Activated CD4-positive, alpha-beta T cell treated with anti-CD3 and anti-CD28 coated beads for 36 hours (primary cell): ENCODE measurements at places on chromosomes 1 and 21. TPM values are rescaled to one million over a fixed set of nuclear protein-coding genes. Genes with fewer than 3 reads are reported as not detected.

DNA sequence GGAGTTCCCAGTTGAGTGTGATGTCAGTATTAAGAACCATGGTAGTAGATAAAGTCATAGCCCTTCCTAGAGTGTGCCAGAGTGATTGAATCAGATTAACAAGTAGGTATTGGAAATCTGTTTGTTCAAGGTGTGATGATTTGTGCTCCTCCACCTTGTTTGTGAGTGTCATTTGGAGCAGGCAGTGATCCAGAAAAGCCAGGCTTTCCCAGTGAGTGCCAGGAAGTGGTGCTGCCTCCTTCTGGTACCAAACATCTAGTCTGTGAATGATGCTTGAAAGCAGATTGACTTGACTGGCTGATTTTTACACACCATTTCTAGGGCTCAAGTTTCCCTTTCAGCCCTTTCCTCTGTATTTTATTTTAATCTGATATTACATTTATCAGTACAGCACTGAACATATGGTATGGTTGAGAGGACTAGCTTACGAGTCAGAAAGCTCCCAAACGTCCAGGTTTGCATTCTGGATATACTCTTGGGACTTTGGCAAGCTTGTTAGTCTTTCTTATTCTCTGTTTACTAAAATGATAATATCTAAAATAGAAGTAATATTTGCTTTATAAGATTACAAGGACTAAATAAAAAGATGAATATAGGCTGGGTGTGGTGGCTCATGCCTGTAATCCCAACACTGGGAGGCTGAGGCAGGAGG is 100.7 kb downstream of the PATJ start:
- no peaks in the 10 kb centered on the region for H3K4me1 ChIP-seq
- no peaks in the 10 kb centered on the region for H3K27me3 ChIP-seq
- H3K36me3 ChIP-seq = no peaks in the 10 kb centered on the region
- no peak overlapping the region for H3K4me3 ChIP-seq

- no peak overlapping the region for H3K27ac ChIP-seq
- no peak for DNase-seq
- no peaks in the 10 kb centered on the region for H3K36me3 ChIP-seq
- H3K27me3 ChIP-seq = no peaks in the 10 kb centered on the region
- no peak overlapping the region for H3K4me3 ChIP-seq
These were observed 18.1 kb upstream of the IRF2BP2 start for GRCh38 chr1:234628089-234628488.

- no peak overlapping the region for H3K27ac ChIP-seq
- H3K27me3 ChIP-seq = no peaks in the 10 kb centered on the region
These were observed 534.3 kb upstream of the OLFM3 start for GRCh38 chr1:102531036-102531435.

DNA sequence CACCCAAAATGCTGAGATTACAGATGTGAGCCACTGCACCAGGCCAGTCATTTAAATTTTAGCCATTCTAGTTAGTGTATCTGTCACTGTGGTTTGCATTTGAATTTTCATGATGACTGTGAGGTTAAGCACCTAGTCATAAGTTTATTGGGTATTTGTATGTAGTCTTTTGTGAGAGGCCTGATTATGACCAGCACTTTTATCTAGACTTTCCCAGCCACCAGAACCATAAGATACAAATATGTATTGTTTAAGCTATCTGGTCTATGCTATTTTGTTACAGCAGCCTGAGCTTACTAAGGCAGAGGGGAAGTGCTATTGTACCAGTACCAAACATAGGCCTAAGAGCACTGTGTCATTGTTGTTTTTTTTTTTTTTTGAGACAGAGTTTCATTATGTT is 19.9 kb upstream of the DNAJC6 start:
- DNase-seq = no peak
- H3K27ac ChIP-seq = no peak overlapping the region
- H3K4me3 ChIP-seq = no peak overlapping the region
- no peaks in the 10 kb centered on the region for H3K27me3 ChIP-seq
- H3K4me1 ChIP-seq = no peaks in the 10 kb centered on the region

DNA sequence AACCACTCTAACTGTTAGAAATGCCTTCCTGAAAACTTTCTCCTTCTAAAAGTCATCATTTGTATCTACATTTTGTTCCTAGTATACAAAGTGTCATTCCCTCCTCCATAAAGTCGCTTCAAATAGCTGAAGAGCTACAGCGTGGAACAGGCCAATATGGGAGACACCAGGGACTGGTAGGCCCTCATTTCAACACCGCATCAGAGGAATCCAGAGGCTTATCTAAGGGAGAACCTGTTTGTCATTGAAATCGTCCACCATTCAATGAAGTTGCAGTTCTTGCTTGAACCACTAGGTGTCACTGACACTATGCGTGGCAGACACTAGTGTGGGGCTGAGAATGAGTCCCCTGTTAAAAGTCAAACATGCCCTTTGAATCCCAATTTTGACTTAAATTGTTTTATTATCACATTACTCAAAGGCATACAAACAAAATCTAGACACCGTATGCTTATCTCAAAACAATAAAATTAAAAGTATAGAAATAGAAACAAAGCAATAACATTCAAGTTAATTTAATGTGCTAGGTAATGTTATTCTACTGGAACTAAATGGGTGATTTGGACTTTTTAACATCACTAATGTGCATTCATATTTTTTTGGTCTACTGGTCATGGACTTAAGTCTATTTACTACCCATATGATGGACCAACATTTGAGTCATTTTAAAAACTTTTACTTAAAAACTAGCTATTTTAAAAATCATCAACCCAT is 182.3 kb downstream of the FCRL5 start:
- H3K4me3 ChIP-seq = no peak overlapping the region
- no peaks in the 10 kb centered on the region for H3K4me1 ChIP-seq
- no peak overlapping the region for H3K27ac ChIP-seq
- H3K27me3 ChIP-seq = peaks cover 4% of the 10 kb centered on the region

GRCh38 chr1:247385283-247385682 is 30.7 kb upstream of the NLRP3 start:
- H3K27me3 ChIP-seq = peaks cover 16% of the 10 kb centered on the region
- H3K4me1 ChIP-seq = peaks cover 27% of the 10 kb centered on the region
- H3K36me3 ChIP-seq = no peaks in the 10 kb centered on the region
- no peak overlapping the region for H3K4me3 ChIP-seq

DNA sequence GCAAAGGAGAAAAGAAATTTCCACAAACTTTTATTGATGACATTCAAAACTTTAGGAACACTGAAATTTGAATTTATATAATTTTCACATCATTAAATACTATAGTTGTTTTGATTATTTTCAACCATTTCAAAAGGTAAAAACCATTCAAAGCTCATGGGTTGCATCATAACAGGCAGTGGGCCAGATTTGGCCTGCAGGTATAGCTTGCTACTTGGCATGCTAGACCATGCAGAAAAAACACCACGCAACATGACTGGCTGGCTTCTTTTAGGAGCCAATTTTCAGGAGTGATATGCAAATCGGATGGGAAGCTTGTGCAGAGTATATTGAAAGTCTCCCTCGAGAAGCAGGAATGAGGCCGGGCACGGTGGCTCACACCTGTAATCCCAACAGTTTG is 144.8 kb downstream of the GLUL start:
- H3K36me3 ChIP-seq = no peaks in the 10 kb centered on the region
- no peak overlapping the region for H3K27ac ChIP-seq
- no peak for DNase-seq
- H3K4me1 ChIP-seq = peaks cover 22% of the 10 kb centered on the region

GRCh38 chr1:202438393-202439174 is 90.1 kb downstream of the PPP1R12B start:
- no peak for DNase-seq
- H3K27me3 ChIP-seq = no peaks in the 10 kb centered on the region
- H3K36me3 ChIP-seq = peaks cover 2% of the 10 kb centered on the region
- no peaks in the 10 kb centered on the region for H3K4me1 ChIP-seq

- no peak for DNase-seq
- no peaks in the 10 kb centered on the region for H3K4me1 ChIP-seq
- no peaks in the 10 kb centered on the region for H3K27me3 ChIP-seq
- H3K36me3 ChIP-seq = no peaks in the 10 kb centered on the region
These were observed 556.2 kb upstream of the TMPRSS15 start for GRCh38 chr21:18959817-18960216.

- no peaks in the 10 kb centered on the region for H3K27me3 ChIP-seq
- H3K4me1 ChIP-seq = peaks cover 17% of the 10 kb centered on the region
- no peak overlapping the region for H3K4me3 ChIP-seq
- no peak overlapping the region for H3K27ac ChIP-seq
- DNase-seq = no peak
- no peaks in the 10 kb centered on the region for H3K36me3 ChIP-seq
These were observed 55.8 kb downstream of the MAP3K7CL start for GRCh38 chr21:29186246-29186645.

- peaks cover 10% of the 10 kb centered on the region for H3K4me1 ChIP-seq
- no peak overlapping the region for H3K4me3 ChIP-seq
- no peak for DNase-seq
These were observed 501 bp upstream of the DNAJC6 start for GRCh38 chr1:65308781-65309303.

GRCh38 chr1:228457396-228458176 is 29.6 kb upstream of the RNF187 start:
- H3K4me3 ChIP-seq = peak overlapping the region; percentile 88
- no peaks in the 10 kb centered on the region for H3K27me3 ChIP-seq
- H3K36me3 ChIP-seq = peaks cover 12% of the 10 kb centered on the region
- H3K4me1 ChIP-seq = peaks cover 30% of the 10 kb centered on the region
- peak overlapping the region; percentile 96 for H3K27ac ChIP-seq

DNA sequence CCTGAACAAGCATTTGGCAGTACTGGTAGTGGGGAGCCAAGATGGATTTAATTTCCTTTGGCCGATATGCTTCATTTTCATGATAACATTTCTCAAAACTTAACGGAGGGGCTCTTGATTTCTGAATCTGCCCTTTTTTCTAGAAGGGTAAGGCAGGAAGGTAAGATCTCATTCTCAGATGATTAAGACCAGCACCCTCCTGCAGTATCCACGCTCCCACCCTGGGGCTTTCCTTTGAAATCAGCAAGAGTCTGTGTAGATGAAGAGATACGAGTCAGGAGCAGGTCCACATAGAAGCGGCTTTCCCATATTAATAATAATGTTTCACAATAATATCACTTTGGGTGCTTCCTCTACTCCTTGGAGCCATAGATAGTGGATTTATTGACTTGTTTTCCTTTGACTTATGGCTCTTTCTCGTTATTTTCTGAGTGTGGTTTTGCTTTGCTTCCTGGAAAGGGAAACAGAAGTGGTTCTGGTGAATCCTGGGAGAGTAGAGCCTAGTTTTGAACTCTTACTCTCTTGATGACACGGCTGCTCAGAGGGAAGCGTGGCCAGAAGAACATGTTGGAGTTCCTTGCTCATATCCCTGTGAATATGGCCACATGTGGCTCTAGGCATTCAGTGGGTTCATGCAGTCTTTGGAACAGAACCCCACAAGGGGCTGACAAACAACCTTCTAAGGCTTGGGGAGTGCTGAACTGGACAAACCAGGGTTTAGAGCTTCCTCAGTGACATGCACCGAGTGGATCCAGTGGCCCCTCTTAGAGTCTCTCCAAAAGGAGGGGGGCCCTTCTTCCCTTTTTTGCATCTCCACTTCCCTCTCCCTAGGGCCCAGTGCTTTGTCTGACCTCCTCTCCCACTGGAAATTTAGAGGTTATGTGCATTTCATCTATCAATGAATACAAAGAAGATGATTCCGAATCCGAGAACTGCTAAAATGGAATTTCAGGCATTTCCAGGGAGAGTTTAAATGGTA is 195.7 kb downstream of the DYRK1A start:
- H3K36me3 ChIP-seq = no peaks in the 10 kb centered on the region
- H3K27me3 ChIP-seq = no peaks in the 10 kb centered on the region
- peak overlapping the region; percentile 88 for H3K4me3 ChIP-seq
- peaks cover 23% of the 10 kb centered on the region for H3K4me1 ChIP-seq

DNA sequence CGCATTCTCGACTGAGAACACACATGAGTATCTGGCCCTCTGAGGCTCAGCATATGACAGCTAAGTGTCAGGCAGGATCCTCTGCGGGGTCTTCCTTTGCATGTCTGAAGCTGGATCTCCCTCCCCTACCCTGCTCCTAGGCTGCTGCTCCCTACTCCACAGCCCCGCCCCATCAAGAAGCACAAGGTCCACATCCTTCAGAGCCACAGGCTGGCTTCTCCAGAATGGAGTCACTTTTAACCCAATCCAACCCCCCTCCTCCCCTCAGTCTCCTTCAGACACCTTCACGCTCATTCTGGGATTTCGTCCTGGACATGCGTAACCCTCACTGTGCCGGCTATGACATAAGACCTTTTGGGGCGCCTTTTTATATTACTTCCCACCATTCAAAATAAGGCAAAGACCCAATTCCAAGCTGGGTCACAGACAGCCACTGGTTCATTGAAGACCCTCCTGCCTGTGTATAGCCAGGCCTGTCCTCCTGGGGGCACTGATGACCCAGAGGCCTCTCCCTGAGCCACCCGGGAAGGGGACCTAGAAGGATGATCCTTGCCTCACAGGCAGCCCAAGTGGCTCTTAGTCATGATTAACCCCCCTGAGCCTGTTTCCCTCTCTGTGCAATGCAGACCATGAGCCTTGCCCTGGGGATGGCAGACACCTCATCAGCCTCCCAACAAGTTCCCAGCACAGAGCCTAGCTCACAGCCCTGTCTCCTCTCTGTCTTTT is 4.7 kb downstream of the ADGRB2 start:
- no peak overlapping the region for H3K27ac ChIP-seq
- H3K36me3 ChIP-seq = no peaks in the 10 kb centered on the region
- H3K27me3 ChIP-seq = peaks cover 12% of the 10 kb centered on the region
- H3K4me1 ChIP-seq = peaks cover 22% of the 10 kb centered on the region
- no peak overlapping the region for H3K4me3 ChIP-seq

GRCh38 chr1:7463526-7463925 is 307.6 kb upstream of the VAMP3 start:
- H3K27ac ChIP-seq = no peak overlapping the region
- H3K4me3 ChIP-seq = no peak overlapping the region

GRCh38 chr21:20882462-20883407 is 115.5 kb upstream of the NCAM2 start:
- H3K27ac ChIP-seq = no peak overlapping the region
- H3K36me3 ChIP-seq = no peaks in the 10 kb centered on the region
- no peaks in the 10 kb centered on the region for H3K4me1 ChIP-seq

DNA sequence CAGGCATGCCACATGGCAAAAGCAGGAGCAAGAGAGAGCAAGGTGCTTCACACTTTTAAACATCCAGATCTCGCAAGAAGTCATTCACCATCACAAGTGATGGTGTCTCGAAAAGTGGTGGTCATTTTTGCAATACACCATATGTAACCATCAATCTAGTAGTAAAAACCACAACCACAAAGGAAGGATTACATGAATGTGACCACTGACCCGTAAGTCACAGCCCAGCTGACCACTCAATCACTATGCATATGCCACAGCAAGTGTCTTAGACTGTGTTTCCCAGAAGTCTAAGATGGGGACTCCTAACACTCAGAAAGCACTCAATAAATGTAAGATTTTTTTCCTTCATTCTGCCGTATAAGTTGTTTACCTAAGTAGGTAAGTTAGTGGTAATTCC is 76.9 kb downstream of the FH start:
- no peaks in the 10 kb centered on the region for H3K4me1 ChIP-seq
- no peak overlapping the region for H3K4me3 ChIP-seq
- H3K27ac ChIP-seq = no peak overlapping the region
- no peak for DNase-seq

GRCh38 chr1:1418464-1419362 is 2.4 kb downstream of the ANKRD65 start:
- no peak overlapping the region for H3K4me3 ChIP-seq
- peaks cover 5% of the 10 kb centered on the region for H3K4me1 ChIP-seq
- no peaks in the 10 kb centered on the region for H3K36me3 ChIP-seq

Gene KIF14
- total RNA-seq = 14.8 TPM

Gene MAB21L3
- total RNA-seq = not detected

Gene CHI3L1
- total RNA-seq = 0.18 TPM

Gene LCE3E
- not detected for total RNA-seq

Gene AK5
- total RNA-seq = 9.9 TPM

Gene S100B
- total RNA-seq = not detected

Gene DUSP23
- total RNA-seq = 23.9 TPM
